Stimulated activated CD4-positive, alpha-beta T cell treated with anti-CD3 and anti-CD28 coated beads, TNF-alpha, amount 100 ng/mL, for 48 hours (primary cell): ENCODE measurements at places on chromosomes 2 and 18.

GRCh38 chr2:176106581-176107539 is at the start of gene HOXD11:
HOXD11 (plus strand) TSS chr2:176107280; CDS start chr2:176107356, 76 bp downstream.
- no peak for DNase-seq

DNA sequence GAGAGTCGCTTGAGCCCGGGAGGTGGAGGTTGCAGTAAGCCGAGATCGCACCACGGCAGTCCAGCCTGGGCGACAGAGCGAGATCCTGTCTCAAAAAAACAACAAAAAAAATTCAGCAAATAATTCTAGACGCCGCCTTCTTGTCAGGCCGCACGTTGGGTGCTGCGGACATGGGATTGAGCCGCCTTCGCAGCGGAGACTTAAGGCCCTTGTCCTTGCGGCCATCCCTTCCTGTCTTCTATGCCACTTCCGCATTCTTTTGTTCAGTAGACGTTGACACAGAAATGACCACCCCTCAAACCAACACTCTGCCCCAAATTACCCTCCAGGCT is 15.8 kb downstream of the PTPN18 start:
- no peak for DNase-seq

GRCh38 chr2:171317492-171318125 is 116.2 kb downstream of the METTL8 start:
- DNase-seq, result no peak

DNA sequence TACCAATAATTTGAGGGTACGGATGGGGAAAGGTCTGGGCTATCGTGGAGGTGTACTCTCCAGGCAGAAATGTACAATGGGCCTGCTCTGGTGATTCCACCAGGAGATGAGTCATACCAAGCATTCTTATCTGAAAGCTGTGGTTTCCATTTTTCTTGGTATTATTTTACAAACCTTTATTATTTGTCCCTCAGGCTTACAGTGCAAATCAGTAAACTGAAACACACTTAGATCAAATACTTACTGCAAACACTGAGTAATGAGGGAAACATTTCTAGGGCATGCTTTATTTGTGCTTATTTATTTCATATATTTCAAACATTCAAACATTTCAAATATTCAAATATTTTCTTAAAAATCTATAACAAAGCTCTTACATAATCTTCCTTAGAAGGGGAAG is 319.8 kb downstream of the RND3 start:
- DNase-seq, result no peak

DNA sequence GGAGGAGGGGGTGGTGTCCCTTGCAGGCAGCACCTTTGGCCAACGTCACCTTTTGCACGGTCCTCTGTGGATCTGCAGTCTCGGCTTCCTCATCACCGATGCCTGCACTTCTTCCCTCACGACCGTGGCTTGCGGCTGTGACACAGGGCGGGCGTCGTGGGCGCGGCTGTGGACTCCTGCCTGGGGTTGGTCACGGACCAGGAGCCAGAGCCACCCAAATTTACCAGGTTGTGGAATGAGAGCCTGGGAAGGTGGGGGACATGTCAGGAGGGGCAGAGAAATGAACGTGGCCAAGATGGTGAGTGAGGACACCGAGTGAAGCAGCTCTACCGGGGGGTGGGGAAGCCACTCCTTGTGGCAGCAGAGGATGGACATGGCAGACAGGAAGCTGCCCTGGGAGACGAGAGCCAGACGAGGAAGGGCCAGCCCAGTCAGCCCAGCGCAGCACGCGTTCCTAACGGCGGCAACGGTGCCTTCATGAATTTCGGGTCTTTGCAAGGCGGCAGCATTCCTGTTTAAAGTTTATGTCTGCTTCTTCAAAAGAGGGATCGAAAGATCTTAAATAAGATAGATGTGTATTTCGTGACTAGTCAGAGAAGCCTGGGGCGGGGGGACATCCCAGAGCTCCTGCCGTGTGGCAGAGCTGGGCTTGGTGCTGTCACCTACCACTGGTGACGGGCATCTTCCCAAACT is 84.2 kb downstream of the LRRFIP1 start:
- DNase-seq, result no peak

- DNase-seq, result no peak
Measured at GRCh38 chr2:37659723-37660122, 11.7 kb downstream of the CDC42EP3 start.

DNA sequence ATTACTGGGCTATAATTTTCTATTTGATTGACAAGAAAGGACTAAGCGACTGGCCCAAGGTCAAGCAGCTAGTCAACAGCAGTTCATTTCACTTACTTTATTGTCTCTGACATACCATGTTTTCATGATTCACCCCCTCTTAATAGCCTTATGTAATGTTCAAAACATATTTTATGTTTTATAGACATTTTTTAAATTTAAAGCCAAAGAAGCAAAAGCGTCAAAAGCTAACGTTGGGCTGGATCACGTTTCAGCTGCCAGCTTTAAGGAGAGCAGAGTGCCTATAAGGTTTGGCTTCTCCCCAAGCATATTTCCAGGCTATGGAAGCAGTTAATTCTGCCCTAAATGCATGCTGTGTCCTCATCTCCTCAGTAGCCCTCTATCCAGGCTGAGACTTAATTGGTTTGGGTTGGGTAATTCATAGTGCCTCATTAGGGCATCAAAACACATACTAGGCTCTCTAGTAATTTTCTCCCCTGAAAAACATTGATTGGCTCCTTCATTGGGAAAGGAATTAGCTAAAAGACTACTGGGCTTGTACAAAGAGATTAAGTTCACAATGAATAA is 94.8 kb upstream of the CREB1 start:
- DNase-seq, result no peak

- DNase-seq, result no peak
Measured at GRCh38 chr2:94871226-94872087, at the start of gene TEKT4. TEKT4 (plus strand) TSS chr2:94871430; CDS start chr2:94871580, 150 bp downstream.

- no peak for DNase-seq
Measured at GRCh38 chr2:172736424-172737174, 954 bp downstream of the RAPGEF4 start.

DNA sequence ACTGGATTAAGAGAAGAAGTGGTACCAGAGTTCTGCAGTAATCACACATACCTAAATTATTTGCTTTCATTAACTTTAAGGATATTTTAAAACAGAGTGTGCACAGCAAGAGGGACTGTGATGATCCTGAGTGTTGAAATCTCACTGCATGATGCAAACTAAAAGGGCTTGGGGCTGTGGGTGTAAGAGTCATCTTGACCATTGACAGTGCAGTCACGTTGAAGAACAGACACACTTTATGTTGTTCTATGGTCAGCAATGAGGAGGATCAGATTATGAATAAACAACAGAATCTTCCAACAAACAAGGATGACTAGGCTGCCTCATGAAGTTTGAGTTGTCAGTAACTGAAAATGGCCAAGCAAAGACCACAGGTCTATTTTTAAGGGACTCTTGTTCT is 87.2 kb upstream of the GALNT5 start:
- DNase-seq, result no peak

- DNase-seq, result no peak
Measured at GRCh38 chr2:10868465-10869314, 43.0 kb upstream of the KCNF1 start.

GRCh38 chr2:189338115-189338514 is 103.2 kb upstream of the WDR75 start:
- DNase-seq, result no peak
